ENCODE measurements at places on chromosomes 6 and 20.

DNA sequence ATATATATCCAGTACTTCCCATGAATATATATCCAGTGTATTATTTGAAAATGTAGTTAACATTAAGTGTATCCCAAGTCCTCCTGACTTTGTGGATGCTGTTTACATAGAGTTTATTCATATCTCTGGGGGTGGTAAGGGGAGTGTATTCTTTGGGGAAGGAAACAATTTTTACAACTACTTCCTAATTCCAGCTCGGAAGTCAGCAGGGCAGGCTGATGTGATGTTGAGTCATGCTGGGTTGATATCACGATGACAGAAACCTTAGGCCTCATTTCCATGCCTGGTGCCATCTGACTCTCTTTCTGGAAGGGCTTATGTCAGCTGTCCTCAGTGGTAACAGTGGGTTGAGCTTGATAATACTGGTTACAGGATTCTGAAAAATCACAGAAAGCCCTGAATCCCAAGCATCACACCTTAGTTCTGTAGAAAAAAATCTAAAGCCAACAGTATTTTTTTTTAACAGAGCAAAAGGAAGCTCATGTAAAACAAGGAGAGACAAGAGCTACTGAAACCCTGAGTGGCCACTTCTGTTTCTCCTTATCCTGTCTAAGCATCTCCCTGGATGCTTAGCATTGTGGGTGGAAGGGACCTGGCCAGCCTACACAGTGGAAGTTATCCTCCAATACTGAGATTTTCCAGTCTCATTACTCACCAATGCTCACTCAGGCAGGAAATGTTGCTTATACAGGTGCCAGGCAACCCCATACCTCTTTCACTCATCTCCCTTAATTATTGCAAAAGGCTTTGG, 75.2 kb upstream of the IYD start:
- DNase-seq, result no peak

GRCh38 chr6:68779366-68779765, 144.3 kb downstream of the ADGRB3 start:
- peak; percentile 36 for DNase-seq

DNA sequence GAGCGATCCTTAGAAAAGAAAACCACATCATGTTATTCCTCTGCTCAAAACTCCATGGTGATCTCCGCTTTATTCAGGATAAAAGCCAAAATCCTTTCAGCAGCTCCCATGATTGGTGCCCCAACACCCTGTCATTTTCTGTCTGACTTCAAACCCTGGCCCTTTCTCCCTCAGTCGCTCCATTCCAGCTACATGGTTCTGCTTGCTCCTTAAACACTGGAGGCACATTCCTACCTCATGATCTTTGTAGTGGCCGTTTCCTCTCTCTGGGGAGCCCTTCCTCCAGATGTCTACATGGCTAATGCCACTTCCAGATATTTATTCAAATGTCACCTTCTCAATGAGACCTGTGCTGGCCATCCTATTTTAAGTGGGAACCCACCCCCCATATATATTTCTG, 100.8 kb downstream of the CAP2 start:
- no peak for DNase-seq

DNA sequence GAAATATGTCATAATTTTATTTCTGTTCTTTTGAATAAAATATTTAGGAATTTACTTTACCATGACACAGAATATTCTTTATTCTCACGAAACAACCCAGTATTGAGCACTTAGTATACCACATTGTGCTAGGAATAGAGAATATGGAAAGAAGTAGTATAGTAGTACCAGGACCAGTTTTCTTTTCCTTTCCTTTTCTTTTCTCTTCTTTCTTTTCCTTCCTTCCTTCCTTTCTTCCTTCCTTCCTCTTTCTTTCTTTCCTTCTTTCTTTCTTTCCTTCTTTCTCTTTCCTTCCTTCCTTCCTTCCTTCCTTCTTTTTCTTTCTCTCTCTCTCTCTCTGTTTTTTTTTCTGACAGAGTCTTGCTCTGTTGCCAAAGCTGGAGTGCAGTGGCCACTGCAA, 7.5 kb upstream of the PLCB4 start:
- DNase-seq, result no peak

- DNase-seq, result no peak
Measured at GRCh38 chr6:94213226-94213625, 793.9 kb upstream of the EPHA7 start.

GRCh38 chr20:45300961-45301360, 5.7 kb upstream of the RBPJL start:
- no peak for DNase-seq

DNA sequence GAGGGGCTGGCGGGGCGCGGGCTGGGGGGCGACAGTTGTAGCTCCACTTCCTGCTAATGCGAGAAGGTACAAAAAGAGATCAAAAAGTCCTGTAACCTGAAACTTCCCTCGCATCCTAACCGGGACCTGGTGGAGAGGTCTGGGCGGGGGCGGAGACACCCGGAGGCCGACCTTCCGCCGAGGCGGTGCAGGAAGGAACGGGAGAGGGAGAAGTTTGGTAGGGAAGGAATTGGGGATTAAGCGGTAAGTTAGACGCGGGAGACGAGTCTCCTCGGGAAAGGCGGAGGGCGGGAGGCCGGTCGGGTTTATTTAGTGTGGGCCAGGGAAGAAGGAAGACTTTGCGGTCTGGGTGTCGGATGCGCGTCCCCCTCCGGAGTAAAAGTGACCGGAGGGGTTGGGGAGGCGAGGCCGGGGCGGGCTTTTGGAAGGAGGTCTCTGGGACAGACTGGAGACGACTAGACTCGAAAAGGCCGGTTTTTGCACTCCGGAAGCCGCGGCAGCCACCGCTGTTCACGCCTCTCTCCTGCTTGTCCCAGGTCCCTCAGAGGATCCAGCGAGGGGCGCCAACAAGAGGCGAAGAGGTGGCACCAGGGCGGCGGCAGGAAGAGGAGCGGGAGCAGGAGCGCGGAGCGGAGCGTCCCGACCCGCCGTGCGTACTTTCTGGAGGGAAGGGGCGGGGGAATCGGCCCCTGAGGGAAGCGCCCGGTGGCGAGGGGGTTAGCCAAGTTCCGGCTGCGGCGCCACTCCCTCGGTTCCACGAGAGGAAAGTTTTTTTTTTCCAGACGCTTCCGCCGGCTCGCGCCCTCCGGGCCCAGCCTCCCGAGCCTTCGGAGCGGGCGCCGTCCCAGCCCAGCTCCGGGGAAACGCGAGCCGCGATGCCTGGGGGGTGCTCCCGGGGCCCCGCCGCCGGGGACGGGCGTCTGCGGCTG, 734 bp downstream of the TPBG start:
- DNase-seq, result no peak

Measured in midbrain (tissue), 1 donor.